ENCODE measurements at places on chromosomes 12 and 14.
A peak's percentile ranks its signal among the peaks of the same experiment; 100 is the strongest.

DNA sequence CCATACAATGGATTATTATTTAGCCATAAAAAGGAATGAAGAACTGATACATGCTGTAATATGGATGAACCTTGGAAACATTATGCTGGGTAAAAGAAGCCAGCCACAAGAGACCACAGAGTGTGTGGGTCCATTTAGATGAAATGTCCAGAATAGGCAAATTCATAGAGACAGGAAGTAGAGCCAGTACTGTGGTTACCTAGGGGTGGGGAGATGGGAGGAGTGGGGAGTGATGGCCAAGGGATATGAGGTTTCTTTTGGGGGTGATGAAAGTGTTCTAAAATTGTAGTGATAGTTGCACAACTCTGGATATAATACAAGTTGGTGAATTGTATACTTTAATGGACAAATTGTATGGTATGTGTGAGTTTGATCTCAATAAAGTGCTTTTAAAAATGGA, 18.6 kb downstream of the JDP2 start:
- DNase-seq = peak; percentile 33

- peak; percentile 31 for DNase-seq
Measured at GRCh38 chr12:65313719-65314317, 35.3 kb downstream of the MSRB3 start.

- no peak for DNase-seq
Measured at GRCh38 chr12:3141339-3142321, 64.5 kb downstream of the TSPAN9 start.

DNA sequence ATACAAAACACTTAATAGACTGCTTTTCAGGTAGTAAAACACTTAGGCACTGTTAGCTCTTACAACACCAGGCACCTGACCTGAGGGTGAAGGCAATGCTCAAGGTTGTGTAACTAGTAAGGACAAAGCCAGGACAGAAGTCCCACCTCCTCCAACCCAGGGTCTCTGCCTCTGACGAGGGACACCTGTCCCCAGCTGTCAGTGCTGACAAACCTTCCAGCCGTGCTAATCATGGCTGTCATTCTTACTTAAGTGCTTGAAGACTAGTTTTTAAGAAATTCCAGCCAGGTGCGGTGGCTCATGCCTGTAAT, 62.5 kb upstream of the MAX start:
- no peak for DNase-seq

GRCh38 chr14:58292187-58292586, 6.2 kb upstream of the ARID4A start:
- DNase-seq = no peak

DNA sequence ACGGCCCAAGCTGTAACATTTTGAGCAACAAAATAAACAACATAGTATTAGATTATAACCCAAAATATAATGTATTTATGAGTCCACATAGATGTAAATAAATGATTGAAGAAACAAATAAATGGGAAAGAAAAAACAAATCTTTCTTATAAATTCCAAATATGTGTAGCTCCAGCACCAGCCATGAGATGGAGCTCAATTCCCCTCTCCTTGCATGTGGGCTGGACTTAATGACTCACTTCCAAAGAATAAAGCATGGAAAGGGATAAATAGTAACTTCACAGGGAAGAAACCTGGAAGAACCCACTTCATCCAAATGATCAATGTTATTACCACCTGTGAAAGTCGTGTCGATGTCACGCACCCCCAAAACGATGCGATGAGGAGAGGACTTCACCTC, 158.8 kb downstream of the RPAP3 start:
- no peak for DNase-seq

DNA sequence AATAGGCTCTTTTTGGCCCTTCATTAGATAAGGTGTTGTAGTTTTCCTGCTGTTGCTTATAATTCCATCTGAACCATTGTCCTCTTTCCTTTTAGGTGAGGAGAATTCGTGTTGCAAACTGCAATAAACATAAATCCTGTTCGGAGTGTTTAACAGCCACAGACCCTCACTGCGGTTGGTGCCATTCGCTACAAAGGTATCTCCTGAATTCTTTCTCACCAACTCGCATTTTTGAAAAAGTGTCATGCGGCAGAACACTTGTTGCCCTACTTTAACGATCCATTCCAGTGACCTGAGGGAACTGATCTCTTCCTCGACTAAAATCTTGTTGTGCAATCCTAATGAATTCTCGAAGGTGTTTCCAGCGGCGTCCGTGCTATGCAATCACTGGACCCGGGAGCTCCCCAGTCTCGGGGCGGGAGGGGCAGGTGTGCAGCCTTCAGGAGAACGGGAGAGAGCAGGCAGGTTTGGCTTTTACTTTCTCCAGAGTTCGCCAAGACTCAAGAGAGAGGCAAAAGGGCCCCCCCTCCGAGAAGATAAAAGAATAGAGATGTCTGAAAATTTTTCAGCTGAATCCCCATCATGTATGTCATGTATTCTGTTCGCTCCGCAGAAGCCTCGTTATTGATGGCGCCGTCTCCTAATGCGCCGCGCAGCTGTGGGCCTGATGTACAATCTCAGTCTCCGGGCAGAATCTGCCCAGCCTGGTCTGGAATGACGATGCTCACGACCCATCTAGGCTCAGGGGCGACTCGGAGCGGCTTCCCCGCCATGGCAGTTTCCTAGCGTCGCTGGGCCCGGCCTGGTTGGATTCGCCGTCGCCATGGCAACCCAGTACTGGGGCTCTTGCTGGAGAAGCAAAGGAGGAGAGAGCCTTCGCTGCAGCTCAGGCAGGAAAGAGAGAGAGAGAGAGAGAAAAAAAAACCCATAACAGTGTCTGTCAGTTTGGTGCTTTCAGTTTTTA, 38.2 kb downstream of the PLXNC1 start:
- no peak for DNase-seq

DNA sequence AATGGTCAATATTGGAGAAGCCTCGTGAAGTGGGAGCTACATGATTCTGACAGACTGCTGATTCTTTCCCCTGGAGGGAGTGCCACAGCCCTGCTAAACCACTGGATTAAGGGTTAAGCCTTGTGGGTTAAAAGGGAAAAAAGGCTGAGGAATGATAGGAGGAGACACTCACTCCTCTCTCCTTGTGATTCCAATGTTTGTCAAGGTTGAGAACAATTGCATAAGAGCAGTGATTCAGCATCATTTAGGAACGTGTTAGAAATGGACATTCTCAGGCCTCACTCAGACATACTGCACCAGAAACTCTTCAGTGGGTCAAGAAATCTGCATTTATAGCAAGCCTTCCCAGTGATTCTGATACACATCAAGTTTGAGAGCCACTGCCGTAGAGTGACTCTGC, 87.8 kb upstream of the GZMB start:
- no peak for DNase-seq

GRCh38 chr12:3624273-3624672, 128.6 kb downstream of the CRACR2A start:
- no peak for DNase-seq

DNA sequence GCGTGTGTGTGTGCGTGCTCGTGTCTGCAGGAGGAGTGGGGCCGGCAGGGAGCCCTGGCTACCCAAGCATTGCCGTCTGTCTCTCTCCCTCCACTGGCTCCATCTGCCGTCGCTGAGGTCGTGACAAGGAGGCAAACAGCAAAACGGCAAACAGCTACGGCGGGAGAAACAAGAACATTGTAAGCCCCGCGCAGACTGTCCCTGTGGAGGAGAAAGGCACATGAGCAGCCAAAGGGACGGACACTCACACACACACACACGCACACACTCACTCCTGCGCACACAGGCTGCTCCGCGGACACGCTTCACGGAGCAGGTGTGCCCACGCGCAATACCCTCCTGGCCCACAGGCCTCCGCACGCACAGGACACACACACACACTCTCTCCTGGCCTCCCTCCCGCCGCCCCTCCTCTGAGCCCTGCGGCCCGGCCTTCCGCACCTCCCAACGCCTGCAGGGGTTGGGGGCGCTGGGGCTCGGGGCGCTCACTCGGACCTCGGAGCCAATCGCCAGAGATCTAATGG, 905 bp downstream of the CISTR start:
- DNase-seq = peak; percentile 76

DNA sequence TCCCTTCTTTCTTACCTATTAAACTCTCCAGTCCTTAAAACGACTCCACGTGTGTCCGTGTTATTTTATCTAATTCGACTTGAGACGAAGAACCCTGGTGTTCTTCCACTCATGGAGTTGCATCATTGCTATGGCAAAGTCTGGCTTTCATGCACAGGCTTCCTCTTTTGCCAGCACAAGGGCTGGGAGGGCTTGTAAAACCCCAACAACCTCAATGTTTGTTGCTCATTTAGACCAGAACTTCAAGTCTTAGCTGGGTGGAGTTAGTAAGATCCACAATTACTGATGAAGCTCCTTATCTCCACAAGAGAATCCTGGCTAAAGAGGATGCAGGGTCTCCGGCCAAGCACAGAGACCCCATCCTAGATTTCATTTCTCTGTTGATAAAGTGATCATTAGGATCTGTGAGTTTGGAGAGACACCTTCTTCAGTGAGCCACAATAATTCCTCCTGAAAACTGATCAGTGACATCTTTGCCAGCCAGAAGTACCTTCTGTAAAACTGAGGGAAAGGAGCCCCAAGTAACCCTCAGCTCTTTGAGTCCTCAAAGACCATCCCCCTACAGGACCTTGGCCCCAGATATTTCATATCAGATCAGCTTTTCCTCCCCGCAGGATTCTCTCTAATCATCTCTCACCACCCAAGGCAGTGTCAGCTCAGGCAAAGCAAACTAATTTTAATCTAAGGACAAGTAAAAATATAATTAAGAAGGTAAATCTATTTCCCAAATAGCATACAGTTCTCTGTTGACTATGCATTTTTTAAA, 514.6 kb downstream of the FUT8 start:
- peak; percentile 30 for DNase-seq
